ENCODE measurements at places on chromosomes 1 and 21. TPM values are rescaled to one million over a fixed set of nuclear protein-coding genes. Genes with fewer than 3 reads are reported as not detected.

The MEGF6 gene
- 11.6 TPM for total RNA-seq

The LEFTY1 gene
- not detected for total RNA-seq

The ANKRD34A gene
- 0.52 TPM for total RNA-seq

The ERICH3 gene
- total RNA-seq: not detected

The ST6GALNAC3 gene
- 5.9 TPM for total RNA-seq

The PTAFR gene
- 2.2 TPM for total RNA-seq

The OR2L13 gene
- total RNA-seq: not detected

The CACNA1S gene
- not detected for total RNA-seq

The S100A14 gene
- 5.7 TPM for total RNA-seq

All from left ventricle myocardium superior (tissue), 1 donor.